ENCODE measurements at places on chromosomes 5 and 9.

- DNase-seq = no peak
These were observed 35.2 kb downstream of the FAT2 start for GRCh38 chr5:151555760-151556576.

GRCh38 chr5:61082516-61083280, 79.6 kb downstream of the SMIM15 start:
- no peak for DNase-seq

- no peak for DNase-seq
These were observed 364.4 kb upstream of the CDH9 start for GRCh38 chr5:27402828-27403227.

- no peak for DNase-seq
These were observed 170.2 kb upstream of the NR3C1 start for GRCh38 chr5:143573568-143574170.

DNA sequence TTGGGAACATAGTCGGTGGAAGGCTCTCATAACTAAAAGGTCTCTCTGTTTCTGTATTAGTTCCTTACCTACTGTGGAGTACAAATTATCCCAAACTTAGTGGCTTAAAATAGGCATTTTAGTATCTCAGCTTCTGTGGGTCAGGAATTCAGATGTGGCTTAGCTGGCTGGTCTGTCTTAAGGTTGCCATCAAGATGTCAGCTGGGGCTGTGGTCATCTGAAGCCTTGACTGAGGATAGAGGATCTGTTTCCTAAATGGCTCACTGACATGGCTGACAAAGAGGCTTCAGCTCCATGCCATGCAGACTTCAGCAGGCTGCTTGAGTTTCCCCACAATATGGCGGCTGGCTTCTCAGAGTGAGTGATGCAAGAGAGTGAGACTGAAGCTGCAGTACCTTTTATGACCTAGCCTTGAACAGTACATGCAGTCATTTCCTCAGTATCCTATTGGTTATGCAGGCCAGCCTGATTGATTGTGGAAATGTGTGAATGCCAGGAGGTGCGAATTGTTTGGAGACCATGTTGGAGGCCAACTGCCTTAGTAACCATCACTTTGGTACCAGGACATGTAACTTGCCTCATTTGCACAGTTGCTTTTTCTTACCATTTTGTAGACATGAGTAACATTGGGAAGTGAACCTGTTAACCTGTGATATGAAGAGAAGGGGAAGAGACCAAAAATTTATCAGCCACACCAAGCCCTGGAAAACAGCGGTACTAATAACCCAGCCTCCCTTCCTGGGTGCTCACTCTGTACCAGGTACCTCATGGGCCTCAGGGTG, 152.8 kb upstream of the IER5L start:
- DNase-seq = no peak

- no peak for DNase-seq
These were observed 4.2 kb downstream of the PAM start for GRCh38 chr5:102759289-102759688.

GRCh38 chr5:80355686-80356085, 35.9 kb downstream of the SPZ1 start:
- DNase-seq = no peak
